ENCODE measurements at places on chromosomes 16 and 17. TPM values are rescaled to one million over a fixed set of nuclear protein-coding genes. Genes with fewer than 3 reads are reported as not detected.

DNA sequence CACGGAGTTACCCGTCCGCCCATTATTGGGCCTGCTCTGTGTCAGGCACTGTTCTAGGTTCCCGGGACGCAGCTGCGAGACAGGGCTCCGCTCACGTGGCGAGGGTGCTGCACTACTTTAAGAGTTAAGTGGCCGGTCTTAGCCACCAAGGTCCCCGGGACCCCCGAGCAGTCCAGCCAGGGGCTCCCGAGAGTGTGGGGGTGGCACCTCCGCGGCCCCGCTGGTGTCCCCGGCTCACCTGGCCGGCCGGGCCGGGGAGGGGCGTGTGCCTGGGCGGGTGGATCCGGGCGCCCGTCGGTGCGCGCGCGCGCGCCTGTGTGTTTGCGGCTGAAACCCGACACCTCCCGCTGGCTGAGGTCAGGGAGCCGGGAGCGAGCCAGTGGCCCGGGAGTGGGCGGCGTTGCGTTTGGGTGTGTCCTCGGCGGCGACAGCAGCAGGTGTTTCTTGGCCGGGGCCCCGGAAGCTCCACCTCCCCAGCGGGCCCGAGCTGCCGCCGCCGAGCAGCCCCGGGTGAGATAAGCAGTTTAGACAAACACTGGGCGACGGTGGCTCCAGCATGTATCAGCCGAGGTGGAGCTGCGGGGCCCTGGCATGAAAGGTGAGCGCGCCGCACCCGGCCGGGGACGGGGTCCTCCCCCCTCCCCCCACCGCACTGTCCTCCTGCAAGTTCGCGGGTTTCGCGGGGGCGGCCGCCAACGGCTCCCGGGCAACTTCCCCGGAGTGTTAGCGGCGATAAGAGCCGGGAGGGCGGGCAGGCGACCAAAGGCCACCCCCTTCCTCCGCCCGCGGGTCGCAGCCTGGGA, at the start of gene GSE1:
GSE1 (plus strand) TSS at position 522 of the 803 bp plus-strand sequence; CDS start at position 592, 70 bp downstream.
- H3K27me3 ChIP-seq, result no peaks in the 10 kb centered on the region
- peak; percentile 85 for DNase-seq
- H3K4me1 ChIP-seq, result peaks cover 65% of the 10 kb centered on the region

GRCh38 chr16:56945847-56946527, 14.0 kb downstream of the HERPUD1 start:
- H3K27me3 ChIP-seq, result no peaks in the 10 kb centered on the region
- no peak for DNase-seq
- peaks cover 36% of the 10 kb centered on the region for H3K36me3 ChIP-seq
- H3K4me3 ChIP-seq, result no peak overlapping the region

DNA sequence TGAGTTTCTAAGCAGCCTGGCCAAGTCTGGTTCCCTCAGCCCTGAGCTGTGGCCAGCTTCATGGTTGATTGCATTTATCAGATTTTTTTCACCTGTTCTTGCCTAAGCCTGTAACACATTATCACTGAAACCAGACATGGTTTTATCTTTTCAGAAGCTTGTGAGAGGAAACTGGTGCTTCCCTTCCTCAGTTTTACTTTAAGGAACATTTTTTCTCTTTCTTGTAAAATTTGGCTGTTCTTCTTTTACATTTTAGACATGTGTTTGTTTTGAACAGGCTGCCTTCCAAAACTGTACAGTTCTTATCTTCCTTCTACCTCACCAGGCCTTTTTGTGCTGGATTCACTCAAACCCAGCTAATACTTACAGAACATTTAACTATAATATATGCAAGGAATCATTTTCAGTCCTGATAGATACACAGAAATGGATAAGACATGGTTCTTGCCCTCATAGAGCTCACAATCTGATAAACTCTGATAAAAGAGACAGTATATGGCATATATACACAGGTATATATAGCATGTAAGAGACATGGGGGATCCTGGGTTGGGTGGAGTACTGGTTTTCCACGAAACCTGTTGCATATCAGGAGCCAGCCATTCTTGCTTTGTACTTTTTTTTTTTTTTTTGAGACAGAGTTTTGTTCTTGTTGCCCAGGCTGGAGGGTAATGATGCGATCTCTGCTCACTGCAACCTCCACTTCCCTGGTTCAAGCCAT, 44.5 kb downstream of the ZNRF1 start:
- H3K4me3 ChIP-seq, result no peak overlapping the region
- H3K4me1 ChIP-seq, result peaks cover 7% of the 10 kb centered on the region
- no peaks in the 10 kb centered on the region for H3K27me3 ChIP-seq
- H3K27ac ChIP-seq, result no peak overlapping the region

GRCh38 chr16:85412911-85413520, 200.1 kb upstream of the GSE1 start:
- H3K36me3 ChIP-seq, result no peaks in the 10 kb centered on the region
- DNase-seq, result no peak
- H3K27ac ChIP-seq, result no peak overlapping the region
- H3K4me1 ChIP-seq, result peaks cover 7% of the 10 kb centered on the region
- H3K27me3 ChIP-seq, result no peaks in the 10 kb centered on the region

GRCh38 chr16:19595043-19595767, 39.7 kb downstream of the VPS35L start:
- DNase-seq, result no peak
- peaks cover 12% of the 10 kb centered on the region for H3K36me3 ChIP-seq
- H3K4me3 ChIP-seq, result no peak overlapping the region
- H3K4me1 ChIP-seq, result no peaks in the 10 kb centered on the region

- H3K27me3 ChIP-seq, result no peaks in the 10 kb centered on the region
- no peak for DNase-seq
- H3K4me3 ChIP-seq, result no peak overlapping the region
- peaks cover 64% of the 10 kb centered on the region for H3K4me1 ChIP-seq
- peaks cover 41% of the 10 kb centered on the region for H3K36me3 ChIP-seq
- peak overlapping the region; percentile 61 for H3K27ac ChIP-seq
These were observed 24.7 kb downstream of the KDM8 start for GRCh38 chr16:27228045-27228444.

DNA sequence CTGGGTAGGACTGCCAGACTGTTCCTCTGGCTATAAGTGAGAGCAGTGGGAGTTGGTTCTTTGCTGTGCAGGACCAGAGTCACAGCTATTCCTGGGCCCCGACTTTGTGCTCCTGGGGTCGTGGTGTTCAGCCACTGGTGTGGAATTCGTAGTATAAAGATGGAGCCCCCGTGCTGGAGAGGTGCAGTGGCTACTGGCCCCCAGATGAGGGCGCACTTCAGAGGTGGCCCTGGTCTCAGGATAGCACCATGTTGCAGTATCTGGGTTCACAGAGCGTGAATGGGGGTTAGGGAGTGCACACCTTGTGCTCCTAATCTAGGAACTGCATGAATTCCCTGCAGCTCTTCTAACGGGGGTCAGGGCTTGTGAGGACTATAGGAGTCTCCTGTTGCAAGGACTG, 21.1 kb downstream of the TANC2 start:
- H3K27ac ChIP-seq, result no peak overlapping the region
- H3K27me3 ChIP-seq, result no peaks in the 10 kb centered on the region
- peaks cover 9% of the 10 kb centered on the region for H3K36me3 ChIP-seq

- no peaks in the 10 kb centered on the region for H3K4me1 ChIP-seq
- no peak for DNase-seq
- H3K36me3 ChIP-seq, result no peaks in the 10 kb centered on the region
- H3K27ac ChIP-seq, result no peak overlapping the region
These were observed 84.6 kb downstream of the MRTFB start for GRCh38 chr16:14155572-14156190.

GP1BA gene
- not detected for total RNA-seq

C1QTNF8 gene
- not detected for total RNA-seq

ABR gene
- 143 TPM for total RNA-seq

ZACN gene
- total RNA-seq, result 0.18 TPM
